Upper lobe of left lung (tissue), 6 donors: ENCODE measurements at places on chromosomes 1 and 21.
A peak's percentile ranks its signal among the peaks of the same experiment; 100 is the strongest.

GRCh38 chr1:14970115-14970798 is 183.3 kb upstream of the TMEM51 start:
- peak; percentile 36 for DNase-seq

- no peak for DNase-seq
Observed at GRCh38 chr21:15130751-15131150, 66.0 kb upstream of the NRIP1 start.

- peak; percentile 57 for DNase-seq
Observed at GRCh38 chr1:213979751-213980586, 7.8 kb upstream of the PROX1 start.

DNA sequence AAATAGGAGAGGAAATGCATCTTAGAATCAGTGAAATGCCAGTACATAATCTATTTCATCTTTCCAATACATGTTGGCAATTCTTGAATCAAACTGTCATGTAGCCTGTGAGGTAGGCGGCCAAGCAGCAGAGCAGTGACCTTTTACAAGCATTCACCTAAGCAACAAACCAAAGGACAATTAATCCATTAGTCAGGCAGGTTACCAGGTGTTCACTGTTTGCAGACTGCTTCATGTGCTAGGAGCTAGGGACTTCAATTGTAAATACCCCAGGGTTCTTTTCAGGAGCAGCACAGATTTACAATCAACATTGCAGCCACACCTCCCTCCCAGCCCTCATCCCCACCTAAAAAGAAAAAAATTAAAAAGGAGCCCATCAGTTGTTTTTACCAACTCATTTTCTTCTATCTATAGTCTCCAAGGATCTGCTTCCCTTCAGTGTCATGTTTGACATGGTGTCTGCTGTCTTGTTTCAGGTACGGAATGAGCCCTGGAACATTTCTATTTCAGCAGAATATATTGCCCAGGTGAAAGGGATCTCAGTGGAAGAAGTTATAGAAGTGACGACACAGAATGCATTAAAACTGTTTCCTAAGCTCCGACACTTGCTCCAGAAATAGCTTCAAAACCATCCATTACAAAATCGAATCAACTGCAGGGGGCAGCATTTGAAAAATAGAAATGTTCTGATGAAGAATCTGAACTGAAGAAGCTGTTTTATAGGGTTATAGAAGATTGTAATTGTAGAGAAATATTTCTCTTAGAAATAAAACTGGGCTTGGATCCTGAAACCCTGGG is 23.0 kb downstream of the TATDN3 start:
- DNase-seq = no peak

- no peak for DNase-seq
Observed at GRCh38 chr1:77533660-77534305, 148.7 kb downstream of the ZZZ3 start.

DNA sequence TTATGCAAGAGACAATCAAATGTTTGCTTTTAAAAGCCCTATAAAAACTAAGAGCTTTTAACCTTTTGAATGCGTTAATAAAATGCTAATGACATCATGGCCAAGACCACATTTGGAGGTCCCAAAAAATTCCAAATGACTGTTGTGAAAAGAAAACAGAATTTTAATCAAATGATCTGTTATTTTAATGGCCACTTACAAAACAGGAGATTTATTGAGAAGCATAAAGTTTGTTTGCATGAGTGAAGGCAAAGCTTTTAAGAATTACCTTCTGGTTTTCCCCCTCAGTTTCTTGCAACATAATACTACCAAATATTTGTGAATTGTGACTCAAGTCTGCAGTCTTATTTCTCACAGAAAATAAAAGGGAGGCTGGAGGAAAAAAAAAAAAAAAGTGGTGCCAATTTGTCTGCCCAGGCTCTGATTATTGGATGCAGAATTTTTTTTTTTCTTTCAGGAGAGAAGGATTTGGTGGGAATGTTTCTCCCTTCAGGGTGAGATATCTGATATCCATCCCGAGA is 60.7 kb downstream of the GORAB start:
- DNase-seq = no peak

DNA sequence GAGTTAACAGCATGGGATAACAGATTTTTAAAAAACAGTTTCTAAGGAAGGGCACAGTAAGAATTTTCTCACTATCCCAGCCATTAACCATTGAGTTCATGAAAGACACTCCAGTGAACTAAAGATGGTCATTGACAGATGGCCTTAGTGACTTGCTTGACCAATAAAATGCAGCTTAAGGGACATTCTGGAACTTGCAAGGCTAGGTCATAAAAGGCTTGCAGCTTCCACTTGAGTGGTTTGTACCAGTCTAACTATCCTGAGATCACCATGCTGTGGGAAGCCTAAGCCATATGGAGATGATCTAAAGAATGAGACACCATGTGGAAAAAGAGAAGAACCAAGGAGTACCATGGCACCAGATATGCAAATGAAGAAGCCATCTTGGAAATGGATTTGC is 37.9 kb upstream of the MUTYH start:
- no peak for DNase-seq

GRCh38 chr1:12574757-12575139 is 43.3 kb downstream of the DHRS3 start:
- no peak for DNase-seq

GRCh38 chr21:31310750-31311149 is 33.3 kb downstream of the TIAM1 start:
- no peak for DNase-seq

DNA sequence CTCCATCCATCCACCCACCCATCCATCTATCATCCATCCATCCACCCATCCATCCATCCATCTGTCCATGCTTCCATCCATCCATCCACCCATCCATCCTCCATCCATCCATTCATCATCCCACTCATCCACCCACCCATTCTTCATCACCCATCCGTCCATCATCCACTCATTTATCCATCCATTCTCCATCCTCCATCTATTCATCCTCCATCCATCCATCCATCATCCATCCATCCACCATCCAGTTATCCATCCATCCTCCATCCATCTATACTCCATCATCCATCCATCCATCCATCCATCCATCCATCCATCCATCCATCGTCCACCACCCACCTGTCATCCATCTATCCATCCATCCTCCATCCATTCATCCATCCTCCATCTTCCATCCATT is 32.1 kb upstream of the ACTRT2 start:
- no peak for DNase-seq

DNA sequence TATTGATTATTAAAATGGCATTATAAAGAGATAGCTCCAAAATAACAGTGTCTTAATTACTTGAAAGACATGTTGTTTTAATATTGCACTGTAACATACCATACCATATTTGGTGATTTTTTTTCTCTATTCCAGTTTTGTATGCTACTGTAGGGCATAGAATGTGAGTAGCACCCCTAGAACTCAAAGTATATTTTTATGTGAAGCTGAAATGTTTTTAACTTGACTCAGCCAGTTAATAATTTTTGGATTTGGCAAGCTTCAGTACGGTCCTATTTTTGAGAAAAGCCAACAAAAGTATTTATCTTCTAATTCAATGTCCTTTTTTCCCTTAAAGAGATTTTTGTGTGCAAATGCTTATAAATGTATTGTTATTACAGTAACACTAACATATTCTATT is 593.8 kb downstream of the USP25 start:
- no peak for DNase-seq

DNA sequence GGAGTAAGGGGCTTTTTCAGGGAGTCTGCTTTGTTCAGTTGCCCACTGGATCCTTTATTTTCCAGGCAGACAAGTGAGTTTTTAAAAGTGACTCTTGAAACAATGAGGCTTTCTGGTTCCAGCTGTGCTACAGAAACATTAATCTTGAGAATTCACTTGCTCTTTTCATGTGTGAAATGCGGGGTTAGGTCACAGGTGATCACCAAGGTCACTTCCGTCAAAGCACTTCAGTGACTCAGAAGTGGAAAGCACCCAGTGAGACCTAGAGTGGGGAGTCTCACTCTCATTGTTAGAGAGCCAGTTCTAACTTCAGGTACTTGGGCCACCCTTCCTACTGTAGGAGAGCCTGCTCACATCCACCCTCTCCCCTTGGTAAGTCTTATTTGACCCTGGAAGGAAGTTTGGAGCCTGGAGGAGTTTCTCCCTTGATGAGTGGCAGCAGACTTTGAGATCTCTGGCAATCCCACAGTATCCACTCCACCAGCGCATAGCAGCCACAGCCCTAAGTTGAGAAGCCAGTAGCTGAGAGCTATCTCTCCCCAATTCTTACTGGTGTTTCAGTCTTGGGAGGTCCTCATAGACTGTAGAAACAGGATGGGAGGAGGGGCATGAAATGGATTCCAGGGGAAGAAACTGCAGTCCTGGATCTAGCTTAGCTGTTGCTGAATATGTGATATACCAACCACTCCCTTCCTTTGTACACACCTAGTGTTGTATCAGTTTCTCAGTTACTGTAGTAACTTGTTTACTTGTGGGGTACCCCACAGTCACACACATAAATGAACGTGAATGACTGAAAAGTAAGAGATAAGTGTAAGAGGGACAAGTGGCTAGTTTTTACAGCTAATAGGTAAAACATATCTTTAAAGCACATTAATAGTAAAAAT is 3.1 kb downstream of the TACSTD2 start:
- no peak for DNase-seq

DNA sequence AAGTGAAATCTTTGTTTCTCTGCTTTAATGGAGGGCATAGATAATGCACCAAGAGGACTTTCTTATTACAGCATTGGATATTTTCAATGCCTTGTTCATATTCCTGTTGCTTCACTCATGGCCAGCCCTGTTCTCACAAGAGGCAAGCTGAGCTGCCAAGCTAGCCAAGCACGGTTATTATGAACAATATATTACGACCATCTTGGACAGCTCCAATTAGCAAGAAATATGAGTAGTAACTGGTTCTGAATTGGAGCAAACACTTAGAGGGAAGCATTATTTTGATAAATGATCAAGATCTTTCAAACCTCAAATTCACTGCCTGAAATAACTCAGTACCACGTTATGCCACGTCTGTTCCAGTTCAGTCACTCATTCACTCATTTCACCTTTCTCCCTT is 159.8 kb downstream of the SETD4 start:
- no peak for DNase-seq

GRCh38 chr1:170203693-170204092 is 57.9 kb downstream of the NTMT2 start:
- no peak for DNase-seq

DNA sequence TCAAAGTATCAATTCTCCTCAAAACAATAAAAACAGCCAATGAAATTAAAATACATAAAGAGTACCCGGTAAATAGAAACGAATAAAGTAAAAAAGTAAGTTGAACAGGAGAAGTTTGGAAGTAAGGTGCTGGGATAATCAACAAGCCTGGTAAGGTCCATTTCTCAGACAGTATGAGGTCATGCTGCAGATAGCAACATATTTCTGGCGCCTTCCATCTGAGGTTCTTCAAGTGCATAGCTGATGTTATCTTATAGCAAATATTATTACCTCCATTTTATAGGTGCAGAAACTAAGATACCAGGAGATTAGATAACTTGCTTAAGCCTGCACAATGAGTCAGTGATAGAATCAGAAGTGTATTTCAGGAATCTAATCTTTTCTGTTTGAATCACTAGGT is 23.7 kb upstream of the CEP350 start:
- no peak for DNase-seq

GRCh38 chr1:197441999-197442414 is 174.0 kb downstream of the CRB1 start:
- DNase-seq = no peak
